SIG-M5 (cell line): ENCODE measurements at places on chromosomes 11 and 22.
A peak's percentile ranks its signal among the peaks of the same experiment; 100 is the strongest.

DNA sequence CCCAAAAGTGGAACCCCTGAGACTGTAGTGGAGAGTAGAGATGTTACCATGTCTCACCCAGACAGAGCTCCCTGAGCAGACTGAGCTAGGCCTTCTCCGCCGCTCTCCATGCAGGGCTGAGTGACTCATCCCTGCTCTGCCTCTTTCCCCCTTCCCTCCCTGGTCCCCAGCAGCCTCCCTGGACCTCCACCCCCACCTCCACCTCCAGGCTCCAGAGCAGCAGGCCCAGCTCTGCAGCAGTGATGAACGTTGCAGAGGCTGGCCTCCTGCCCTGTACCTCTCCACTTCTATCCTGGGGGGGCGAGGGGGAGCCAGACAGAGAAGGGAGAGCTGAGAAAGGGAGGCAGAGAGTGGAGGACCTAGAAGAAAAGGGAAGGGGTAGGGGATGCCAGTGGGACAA lies 19.3 kb upstream of the ARAP1 start:
- DNase-seq, result no peak

DNA sequence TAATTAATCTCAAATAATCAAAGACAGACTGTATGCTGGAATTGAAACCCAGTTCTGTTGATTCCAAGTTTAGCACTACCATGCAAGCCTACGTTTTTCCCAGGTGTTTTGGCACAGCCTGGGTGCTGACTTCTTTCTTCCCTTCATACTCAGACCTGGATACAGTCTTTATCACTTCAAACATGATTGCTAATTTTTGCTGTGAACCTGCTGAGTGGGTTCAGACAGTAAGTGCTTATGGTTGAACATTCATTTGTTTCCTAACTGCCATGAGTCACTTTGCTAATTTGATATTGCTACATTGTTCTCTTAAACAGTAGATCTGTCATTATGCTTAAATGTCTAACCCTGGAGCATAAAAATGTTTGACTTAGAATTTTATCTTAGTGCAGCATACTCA lies 12.2 kb downstream of the PAAF1 start:
- no peak for DNase-seq

DNA sequence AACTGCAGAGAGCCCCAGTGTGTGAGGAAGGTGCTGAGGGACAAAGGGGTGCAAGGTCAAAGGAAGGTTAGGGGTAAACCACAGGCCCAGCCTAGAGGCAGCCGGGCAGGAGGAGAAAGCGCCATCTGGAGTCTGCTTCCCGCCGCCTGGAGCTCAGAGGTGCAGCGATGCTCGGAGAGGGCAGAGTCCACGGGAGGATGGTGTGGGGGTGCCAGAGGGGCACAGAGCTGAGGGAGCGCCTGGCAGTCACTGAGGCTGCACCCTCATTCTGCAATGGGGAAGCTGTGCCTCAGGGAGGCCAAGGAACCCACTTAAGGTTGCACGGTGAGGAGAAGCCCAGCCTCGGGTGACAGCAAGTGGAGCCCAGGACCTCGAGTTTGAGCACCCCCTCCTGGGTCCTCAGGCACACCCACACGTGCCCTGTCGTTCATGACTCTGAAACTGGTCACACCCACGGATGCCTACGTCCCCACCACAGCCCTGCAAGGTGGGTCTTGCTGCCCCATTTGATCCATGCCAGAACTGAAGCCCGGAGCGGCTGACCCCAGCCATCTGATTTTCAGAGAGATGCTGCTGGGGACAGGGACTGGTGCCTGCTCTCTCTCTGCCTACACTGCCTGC lies 1.6 kb downstream of the IL2RB start:
- no peak for DNase-seq

- DNase-seq, result no peak
These were observed 1525.6 kb upstream of the RAG2 start for GRCh38 chr11:38123673-38124072.

- no peak for DNase-seq
These were observed 66.9 kb downstream of the NXPE2 start for GRCh38 chr11:114745150-114745671.

- DNase-seq, result no peak
These were observed 7.3 kb upstream of the SYT7 start for GRCh38 chr11:61587951-61588727.

- no peak for DNase-seq
These were observed 19.9 kb downstream of the RPUSD4 start for GRCh38 chr11:126191379-126192073.

GRCh38 chr11:70220136-70220535 lies 17.0 kb downstream of the FADD start:
- no peak for DNase-seq

DNA sequence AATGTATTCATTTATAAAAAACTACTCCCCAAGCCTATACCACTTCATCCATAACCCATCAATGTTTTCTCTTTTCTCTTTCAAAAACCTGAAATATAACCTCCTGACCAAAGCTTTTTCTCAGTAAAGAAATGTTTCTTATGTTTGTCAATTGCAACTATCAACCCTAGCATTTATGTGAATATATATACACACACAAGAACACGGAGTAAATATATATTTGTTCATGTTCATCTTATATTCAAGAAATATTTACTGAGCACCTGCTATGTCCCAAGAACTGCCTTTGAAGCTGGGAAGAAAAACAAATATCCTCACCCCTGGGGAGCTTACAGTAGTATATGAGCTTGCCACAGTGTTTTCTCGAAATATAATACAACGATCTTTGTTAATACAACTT lies 3.5 kb downstream of the MRTFA start:
- DNase-seq, result no peak

- no peak for DNase-seq
These were observed 133.0 kb upstream of the C11orf58 start for GRCh38 chr11:16605389-16605893.

- no peak for DNase-seq
These were observed 80.8 kb downstream of the SGSM3 start for GRCh38 chr22:40451210-40451609.

GRCh38 chr22:46267431-46268279 lies at the start of gene TTC38:
TSS of gene TTC38 (plus strand) at chr22:46268008. CDS start at chr22:46268040, 32 bp downstream.
- no peak for DNase-seq

- DNase-seq, result no peak
These were observed 139.6 kb downstream of the PKNOX2 start for GRCh38 chr11:125304136-125304535.

DNA sequence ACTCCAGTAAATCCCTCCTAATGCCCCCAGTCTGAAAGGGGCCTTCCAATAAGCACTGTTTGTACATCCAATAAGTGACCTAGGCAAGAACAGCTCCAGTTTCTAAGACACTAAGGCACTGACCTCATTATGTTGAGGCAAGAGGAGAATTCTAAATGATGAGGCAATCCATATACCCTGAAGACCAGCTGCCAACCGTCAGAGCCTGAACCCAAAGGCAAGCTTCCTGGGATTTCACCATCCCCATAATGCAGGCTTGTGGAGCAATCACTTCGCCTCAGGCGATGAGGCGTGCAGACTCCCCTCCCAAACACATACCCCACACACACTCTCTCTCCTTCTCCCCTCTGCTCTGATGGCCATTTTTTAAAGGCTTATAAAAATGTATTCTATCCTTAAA lies 49.5 kb downstream of the LGR4 start:
- peak; percentile 85 for DNase-seq

DNA sequence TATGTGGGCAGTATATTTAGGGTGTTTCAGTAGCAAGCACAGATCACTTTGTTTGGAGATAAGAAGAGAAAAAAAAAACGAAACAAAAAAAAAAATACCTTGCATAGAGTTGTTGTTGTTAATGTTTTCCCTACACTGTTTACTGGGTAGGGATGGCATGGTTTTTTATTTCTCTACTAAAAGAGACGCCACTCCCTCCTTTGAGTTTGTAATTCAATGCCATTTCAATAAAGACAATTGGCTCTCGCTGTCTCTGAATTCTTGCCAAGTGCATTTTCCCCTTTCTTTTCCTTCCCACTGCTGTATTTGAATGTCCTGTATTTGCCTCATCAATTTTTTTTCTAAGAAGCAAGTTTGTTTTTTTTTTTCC lies 213.9 kb upstream of the UBASH3B start:
- DNase-seq, result no peak

GRCh38 chr11:27011560-27012233 lies 17.8 kb downstream of the FIBIN start:
- DNase-seq, result no peak

DNA sequence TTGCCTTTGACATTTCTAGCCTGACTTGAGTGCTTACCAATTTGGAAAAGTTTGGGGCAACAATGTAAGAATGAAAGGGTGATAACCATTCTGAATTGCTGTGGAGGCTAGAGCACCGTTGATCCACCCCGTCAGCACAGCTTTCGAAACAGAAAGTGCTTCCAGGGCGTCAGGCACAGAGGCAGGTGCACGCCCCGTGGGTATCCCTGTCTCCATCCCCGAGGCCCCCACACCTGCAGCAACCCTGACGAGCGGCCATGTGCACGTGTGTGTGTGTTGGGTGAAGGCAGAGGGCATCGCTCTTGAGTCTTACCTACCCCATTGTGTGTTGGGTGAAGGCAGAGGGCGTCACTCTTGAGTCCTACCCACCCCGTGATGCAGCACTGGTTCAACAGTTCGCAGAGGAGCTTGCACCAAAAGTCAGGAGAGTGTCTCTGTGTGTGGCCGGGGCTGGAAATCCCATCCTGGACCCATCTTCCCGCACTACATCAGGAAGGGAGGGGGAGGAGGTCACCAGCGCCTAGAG lies 404.5 kb downstream of the BRD1 start:
- no peak for DNase-seq

DNA sequence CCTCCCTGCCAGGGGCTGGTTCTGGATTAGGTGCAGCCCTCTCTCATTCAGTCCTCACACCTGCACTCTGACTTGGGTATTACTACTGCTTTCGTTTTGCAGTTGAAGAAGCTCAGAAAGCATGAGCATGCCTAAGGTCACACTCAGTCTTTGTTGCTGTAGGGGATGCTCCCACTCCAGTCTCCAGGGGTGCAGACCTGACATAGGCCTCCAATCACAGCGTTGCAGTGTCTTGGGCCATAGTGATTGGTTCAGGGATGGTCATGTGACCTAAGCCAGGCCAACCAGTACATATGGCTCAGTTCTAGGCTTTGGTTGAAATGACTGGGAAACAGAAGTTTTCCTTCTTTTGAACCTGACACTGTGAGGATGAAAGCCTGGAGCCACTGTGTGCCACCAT lies 61.7 kb downstream of the FBXO7 start:
- no peak for DNase-seq

GRCh38 chr11:92558323-92558722 lies 333.7 kb downstream of the FAT3 start:
- DNase-seq, result no peak

GRCh38 chr22:44168206-44168605 lies 12.5 kb upstream of the PARVG start:
- no peak for DNase-seq

DNA sequence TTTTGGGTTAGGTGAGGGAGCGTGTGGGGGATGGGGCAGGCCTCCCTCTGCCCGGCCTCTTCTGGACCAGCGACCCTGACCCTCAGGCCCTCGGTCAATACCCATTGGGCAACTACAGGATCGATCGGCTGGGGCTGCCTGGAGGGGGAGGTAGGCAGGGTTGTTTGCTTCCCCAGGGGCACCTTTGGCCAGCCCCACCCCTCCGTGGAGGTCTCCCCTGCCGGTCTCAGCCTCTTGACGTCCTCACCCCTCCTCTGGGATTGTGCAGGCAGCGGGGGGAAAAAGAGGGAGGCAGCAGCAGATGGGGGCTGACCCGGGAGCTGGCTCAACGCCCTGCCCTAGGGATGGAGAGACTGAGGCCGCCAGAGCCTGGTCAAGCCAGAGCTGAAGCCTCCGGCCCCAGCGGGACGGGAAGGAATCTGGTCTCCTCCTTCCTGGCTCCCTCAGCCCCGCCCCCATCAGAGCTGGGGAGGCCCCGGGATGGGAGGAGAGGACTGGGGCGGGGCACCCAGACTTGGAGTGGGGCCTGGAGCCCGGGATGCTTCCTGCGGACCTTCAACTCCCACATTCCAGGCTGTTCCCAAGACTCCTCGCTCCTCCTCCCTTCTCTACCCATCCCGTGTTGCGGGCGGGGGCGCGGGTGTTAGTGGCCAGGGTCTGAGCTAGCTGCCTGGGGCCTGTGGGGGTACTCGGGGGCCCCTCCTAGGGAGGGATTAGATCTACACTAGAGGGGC lies 14.4 kb upstream of the CDC42EP1 start:
- DNase-seq, result no peak

GRCh38 chr11:67452141-67452952 lies at the start of gene GPR152:
TSS of gene GPR152 (minus strand) at chr11:67452729. CDS start at chr11:67452724, 5 bp downstream.
- no peak for DNase-seq

GRCh38 chr22:22403771-22404170 lies 104.8 kb downstream of the ZNF280B start:
- DNase-seq, result no peak

GRCh38 chr11:92628401-92629292 lies 340.8 kb upstream of the MTNR1B start:
- no peak for DNase-seq

DNA sequence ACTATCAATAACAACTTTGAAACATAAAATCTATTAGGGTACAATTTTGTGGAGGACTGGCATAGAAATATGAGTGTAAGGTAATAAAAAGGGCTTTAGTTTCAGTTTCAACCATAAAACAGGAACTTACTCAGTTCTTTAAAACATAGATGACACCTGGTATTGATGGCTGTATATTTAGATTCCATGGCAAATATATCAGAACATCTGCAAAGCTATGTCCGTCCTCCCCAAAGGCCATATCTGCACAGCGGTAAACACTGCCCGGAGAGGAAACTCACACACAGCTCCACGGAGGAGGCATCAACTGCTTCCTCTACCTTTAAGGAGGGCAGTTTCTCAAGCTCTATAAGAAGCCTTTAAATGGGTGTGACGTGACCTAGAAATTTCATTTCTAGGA lies 993.3 kb downstream of the BRD1 start:
- no peak for DNase-seq

DNA sequence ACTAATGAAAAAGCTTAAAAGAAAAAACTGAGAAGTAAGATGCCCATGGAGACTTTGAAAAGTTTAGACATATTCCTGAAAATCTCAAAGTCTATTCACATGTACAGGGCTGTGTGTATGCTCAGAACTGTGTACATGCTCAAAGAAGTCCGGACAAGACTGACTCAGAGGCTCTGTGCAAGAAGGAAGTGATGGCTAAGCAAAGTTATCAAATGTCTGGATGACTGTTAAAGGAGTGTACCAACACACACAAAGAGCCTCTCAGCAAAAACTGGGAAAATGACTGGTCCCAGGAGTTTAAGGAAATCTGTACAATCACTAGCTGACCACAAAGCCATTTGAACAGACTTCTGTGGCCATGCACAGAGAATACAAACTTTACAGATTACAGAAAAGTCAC lies 33.1 kb upstream of the ARHGAP32 start:
- DNase-seq, result no peak

DNA sequence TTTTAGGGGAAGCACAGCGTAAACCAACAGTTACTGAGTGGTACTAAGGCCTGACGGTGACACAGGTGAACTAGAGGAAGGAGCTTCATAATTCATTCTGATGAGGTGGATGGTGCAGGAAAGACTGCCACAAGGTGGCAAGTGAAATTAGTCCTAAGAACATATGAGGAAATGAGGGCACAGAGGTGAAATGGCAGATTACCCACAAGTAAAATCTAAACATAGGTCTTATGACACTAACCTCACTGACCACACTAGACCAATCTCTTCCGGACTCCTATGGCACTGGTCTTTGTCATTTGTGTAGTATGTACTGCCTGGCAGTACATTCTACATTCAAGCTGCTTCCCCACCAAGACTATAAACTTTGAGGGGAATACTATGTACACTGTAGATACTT lies 20.2 kb downstream of the GAB2 start:
- DNase-seq, result no peak

- DNase-seq, result no peak
These were observed 492.1 kb downstream of the SOX6 start for GRCh38 chr11:15864026-15864805.
